ENCODE measurements at places on chromosomes 2 and 18.

GRCh38 chr18:77058290-77058835, 74.2 kb downstream of the MBP start:
- no peak for DNase-seq

- no peak for DNase-seq
These were observed 92.9 kb upstream of the WDR75 start for GRCh38 chr2:189348369-189348768.

- DNase-seq: no peak
These were observed 88.6 kb upstream of the ACAA2 start for GRCh38 chr18:49901862-49902340.

- DNase-seq: no peak
These were observed 9.2 kb downstream of the TMEM37 start for GRCh38 chr2:119440873-119441272.

DNA sequence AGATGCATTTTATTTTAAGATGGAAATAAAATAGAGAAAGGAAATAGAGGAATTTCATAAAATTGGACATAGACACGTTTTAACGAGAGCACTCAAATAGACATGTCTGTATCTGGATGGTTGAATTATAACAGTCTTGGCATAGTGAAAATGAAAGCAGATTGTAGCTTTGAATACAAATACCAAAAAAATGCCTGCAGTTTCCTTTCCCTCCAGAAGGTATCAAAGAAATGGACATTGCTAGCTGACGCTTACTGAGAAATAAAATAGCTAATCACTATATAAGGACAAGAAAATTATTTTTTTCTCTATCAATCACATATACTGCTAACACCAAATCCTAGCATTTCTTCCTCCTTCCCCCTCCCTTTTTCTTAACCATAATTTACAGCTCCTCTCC, 11.4 kb upstream of the MAPRE2 start:
- no peak for DNase-seq

DNA sequence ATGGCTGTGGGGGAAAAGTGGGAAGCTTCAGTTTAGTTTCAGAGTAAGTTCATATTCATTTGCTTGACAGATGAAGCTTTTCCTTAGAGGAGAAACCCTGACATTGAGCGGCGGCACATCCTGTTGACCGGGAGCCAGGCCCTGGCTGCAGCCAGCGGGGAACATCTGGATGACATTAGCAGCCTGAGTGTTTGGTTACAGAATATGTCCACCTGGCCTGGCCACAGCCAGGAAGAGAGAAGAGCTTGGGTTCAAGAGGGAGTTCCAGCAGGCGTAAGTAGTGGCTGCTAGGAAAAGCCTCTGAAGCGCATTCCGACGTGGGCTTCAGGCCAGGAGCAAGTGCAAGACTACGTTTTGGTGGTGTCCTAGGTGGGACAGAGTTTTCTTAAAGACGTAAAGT, 144.9 kb upstream of the MYCN start:
- no peak for DNase-seq

GRCh38 chr2:23850564-23851256, 76.2 kb downstream of the ATAD2B start:
- no peak for DNase-seq

- no peak for DNase-seq
These were observed 81.1 kb downstream of the MRPS9 start for GRCh38 chr2:105118960-105119359.

GRCh38 chr2:120346667-120347358, 877 bp downstream of the INHBB start:
- no peak for DNase-seq

DNA sequence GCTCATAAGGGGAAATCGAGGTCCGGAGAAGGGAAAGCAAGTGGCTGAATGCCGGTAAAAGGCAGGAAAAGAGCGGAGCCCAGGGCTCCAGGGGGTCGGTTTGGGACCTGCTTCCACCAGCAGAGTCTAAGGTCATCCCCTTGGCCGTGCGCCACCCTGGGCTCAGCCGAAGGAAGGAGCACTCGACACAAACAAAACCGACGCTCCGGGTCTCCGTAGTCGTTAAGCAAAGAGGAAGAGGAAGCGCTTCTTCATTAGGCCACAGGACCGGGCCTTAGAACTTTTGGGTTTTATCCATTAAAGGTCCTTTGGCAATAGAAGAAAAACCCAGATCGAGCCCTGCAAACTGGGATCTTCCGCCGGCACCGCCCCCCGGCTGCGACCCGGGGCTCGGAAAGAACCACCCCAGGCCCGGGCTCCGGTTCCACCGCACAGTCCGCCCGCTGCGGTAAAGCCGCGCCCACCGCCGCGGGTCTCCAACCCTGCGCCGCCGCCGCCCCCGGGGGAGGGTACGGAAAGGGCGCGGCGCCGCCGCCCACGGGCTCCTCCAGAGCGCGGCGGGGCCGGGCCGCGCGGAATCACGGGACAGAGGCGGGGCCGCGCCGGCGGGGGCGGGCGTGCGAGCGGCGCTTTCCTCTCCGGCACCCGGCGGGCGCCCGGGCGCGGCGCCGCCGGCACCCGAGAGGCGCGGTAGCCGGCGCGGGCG, at the start of gene TTL:
TTL (plus strand) TSS at position 629 of the 706 bp plus-strand sequence. CDS start 189 bp downstream, outside the sequence.
- DNase-seq: peak; percentile 59

DNA sequence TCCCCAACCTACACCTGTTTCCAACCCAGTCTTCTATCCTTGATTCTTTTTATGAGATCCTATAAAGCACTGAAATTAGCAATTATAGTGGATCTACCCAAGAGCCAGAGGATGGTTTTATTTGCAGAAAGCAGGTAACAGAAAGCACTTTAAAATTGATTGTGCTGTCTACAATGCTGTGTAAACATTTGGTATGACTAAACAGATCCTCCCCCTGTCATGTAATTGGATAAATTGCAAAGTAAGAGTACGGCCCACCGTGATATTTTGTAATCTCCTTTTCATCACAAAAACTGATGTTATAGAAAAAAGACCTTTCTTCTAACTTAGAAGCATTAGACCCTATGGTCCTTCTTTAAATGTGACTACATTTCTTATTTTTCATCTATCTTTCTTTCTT, 11.3 kb upstream of the PPP3R1 start:
- no peak for DNase-seq

DNA sequence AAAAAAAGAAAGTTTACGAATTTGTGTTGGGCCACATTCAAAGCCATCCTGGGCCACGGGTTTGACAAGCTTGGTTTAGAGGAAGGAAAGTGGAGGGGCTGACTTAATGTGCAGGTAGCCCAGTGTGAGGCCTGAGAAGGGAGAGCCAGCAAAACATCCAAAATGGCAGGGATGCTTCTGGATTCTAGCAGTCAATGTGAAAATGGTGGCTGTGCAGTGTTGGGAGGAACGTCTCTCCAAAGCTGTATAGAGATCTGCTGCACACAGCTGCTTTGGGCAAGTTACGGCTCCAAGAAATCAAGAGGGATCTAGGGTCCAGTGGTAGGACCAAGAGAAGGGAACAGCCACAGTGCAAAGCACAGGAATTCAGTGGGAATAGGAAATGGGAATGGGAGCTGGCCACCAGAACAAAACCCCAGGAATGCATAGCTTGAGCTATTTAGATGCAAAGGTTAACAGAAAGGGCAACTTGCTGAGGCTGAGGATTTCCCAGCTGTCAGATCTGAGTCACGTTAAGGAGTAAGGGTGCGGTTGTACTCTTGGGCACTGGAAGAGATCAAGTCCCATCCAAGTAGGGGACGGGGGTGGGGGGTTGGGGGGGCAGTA, 70.6 kb downstream of the B3GNT2 start:
- no peak for DNase-seq

- DNase-seq: no peak
These were observed at the start of gene CDH2 for GRCh38 chr18:28176948-28177827. Gene CDH2, minus strand, starts transcription at chr18:28177130. Its CDS starts 108 bp downstream, at chr18:28177022.

DNA sequence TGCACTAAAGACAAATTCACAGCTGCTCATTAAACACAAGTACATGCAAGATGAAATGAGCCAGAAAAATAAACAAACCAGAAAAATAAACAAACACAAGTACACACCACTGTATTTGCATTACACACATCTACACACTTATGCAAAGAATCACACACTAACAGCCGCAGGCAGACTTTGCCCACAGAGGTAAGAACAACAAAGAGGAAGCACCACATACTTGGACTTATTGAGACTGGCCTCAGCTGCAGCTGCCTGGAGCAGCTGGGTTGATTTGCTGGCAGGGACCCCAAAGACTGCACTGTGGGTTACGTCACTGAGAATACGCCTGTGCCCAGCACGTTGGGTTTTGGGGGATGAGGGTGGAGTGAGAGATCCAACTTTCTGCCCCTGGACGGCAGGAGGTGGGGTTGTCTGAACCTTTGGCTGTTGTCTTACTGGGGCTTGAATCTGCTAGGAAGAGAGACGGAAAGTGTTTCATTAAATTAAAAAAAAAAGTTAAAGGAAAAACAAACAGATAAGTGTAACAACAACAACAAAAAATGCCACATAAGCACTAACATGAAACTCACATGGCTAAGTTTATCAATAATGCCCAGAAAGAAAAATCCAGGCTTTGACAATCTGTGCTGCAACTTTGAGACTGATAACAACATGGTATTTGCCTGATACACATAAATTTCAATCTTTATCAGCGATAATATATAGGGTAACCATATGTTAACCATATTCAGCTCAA, 71.9 kb upstream of the NFU1 start:
- DNase-seq: no peak

- no peak for DNase-seq
These were observed 34.1 kb downstream of the POLI start for GRCh38 chr18:54303408-54303807.

GRCh38 chr2:186274936-186275575, 211.0 kb upstream of the ZC3H15 start:
- no peak for DNase-seq

GRCh38 chr2:27249891-27250651, 12.8 kb downstream of the SLC30A3 start:
- peak; percentile 26 for DNase-seq

GRCh38 chr2:35508601-35509000, 847.0 kb upstream of the CRIM1 start:
- DNase-seq: no peak

DNA sequence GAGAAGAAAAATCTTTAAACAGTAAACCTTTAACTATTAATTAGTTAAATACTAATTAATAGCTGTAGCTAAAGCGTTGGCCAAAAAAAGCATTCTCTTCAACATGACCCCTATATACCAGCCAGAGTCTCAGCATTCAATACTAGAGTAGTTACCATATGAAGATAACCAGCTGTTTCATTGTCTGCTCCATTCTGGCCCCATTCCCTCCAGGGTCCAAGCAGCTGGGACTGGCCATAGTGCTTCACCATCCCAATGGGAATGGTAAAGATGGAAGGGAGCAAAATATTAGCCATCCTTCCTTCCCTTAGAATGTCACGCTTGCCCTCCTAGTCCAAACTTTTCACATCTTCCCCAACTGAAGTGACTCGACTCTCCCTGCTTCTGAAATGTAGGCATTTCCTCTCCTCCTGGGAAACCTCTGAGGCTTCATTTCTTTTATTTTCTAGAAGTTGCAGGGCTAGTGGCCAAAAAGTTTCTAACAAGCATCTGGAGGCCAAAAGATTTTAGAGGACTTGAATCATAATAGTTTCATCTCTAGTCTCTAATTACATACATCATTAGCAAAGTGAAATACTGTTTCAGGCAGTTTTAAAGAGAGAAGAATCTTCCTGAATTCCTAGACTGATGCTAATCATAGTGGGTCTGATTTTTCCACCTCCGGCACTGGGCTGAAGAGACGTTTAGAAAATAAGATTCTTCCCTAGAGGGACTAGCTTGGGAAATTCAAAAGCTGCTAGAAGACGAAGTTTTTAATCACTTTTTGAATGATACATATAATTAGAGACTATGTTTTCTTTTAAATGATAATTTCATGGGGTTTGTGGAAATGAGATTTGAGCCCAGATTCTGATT, 52.7 kb downstream of the CCDC68 start:
- no peak for DNase-seq

GRCh38 chr18:45408218-45408617, 207.1 kb upstream of the SLC14A2 start:
- DNase-seq: no peak

GRCh38 chr2:3427272-3427671, 47.8 kb downstream of the TRAPPC12 start:
- no peak for DNase-seq

DNA sequence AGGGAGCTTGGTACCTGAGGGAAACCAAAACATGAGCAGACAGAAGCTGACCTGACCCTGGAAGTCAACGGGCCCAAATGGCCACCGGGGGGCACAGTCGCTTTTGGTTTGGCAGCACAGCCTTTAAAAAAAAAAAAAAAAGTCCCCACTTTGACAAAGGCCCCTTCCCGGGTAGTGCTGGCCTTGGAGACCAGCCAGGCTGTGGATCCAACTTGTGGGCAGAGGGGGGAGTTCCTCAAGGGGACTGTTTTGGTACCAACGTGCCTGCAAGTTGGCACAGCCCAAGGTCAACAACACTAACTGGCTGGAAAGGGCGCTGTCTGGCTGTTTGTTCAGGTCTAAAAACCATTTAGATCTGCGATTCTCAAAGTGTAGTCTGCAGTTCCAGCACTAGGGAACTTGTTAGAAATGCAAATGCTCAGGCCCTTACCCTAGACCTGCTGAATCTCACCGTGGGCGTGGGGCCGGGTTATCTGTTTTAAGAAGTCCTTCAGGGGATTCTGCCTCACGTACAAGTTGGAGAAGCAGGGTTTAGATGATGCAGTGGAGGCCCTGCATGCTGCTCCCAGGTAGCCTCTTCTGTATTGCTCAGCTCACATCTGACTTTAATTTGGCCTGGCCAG, 83.0 kb downstream of the LPIN1 start:
- peak; percentile 45 for DNase-seq

DNA sequence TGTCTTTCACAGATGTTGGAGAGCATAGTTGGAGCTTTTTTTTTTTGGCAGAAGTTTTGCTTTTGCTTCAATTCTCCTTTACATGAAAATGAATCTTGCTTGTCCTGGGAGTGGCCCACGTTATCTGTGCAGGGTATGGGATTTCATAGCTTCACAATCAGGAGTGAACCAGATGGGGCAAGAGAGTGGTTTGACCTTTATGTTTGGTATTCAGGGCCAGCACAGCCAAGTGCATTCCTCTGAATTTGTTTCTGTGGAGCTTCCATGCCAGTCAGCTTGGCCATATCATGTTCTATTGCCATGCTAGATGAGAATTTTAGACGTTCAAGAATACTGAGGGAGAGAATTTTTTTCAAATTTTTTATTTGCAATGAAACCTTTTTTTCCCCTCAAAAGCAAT, 116.6 kb downstream of the PRPF40A start:
- DNase-seq: no peak

GRCh38 chr2:107681936-107682335, 144.8 kb upstream of the RGPD4 start:
- DNase-seq: no peak

GRCh38 chr18:55633032-55633431, 45.0 kb upstream of the TCF4 start:
- no peak for DNase-seq

DNA sequence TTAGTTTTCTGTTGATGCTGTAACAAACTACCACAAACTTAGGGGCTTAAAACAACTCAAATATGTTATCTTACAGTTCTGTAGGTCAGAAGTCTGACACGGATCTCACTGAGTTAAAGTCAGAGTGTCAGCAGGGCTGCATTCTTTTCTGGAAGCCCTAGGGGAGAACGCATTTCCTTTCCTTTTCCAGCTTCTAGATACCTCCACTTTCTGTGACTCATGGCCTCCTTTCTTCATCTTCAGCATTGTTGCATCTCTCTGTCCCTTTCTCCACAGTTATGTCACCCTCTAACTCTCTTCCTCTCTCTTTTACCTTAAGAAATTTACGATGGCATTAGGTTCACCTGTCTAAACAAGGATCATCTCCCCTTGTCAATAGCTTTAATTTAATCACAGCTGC, 13.3 kb upstream of the PPP4R1 start:
- no peak for DNase-seq

GRCh38 chr18:52334896-52335295, 5.1 kb upstream of the DCC start:
- DNase-seq: no peak
